SK-N-SH (cell line): ENCODE measurements at places on chromosomes 13 and 19.
A peak's percentile ranks its signal among the peaks of the same experiment; 100 is the strongest.

DNA sequence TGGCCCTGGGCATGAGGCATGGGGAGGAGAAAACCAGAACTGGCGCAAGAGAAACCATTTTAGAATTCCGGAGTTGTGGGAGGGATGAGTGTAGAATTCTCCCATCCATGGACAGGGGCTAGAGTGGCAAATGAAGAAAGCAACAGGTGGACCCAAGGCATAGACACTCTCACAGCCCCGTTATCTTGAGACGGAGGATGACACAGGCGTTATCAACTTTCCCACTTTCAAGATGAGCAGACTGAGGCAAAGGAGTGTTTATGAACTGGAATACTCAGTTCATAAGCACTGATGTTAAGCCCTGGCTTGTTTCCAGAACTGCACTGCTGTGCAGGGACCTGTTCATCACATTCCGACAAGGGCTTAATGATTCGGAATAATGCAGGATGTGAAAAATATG lies 1.1 kb upstream of the GTF3A start:
- DNase-seq, result no peak

DNA sequence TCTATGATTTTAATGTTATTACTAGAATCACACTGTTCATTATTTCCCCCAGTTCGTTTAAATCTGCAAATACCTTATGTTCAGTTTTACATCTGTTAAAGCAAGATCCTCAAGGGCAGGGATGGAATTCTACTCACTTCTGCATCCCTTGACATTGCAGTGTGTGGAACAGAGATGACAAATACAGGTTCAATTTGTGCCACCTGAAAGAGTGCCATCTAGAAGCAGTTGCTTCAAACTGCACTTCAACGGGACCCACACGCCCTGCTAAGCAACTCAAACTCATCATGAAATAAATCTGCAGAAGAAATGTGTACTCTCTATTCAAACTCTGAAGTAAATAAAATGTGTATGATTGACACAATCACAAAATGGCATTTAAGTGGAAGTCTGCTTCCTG lies 44.5 kb downstream of the RUBCNL start:
- no peak for DNase-seq

GRCh38 chr13:48993150-48993549 lies 17.4 kb downstream of the FNDC3A start:
- DNase-seq, result no peak

GRCh38 chr13:76837801-76838200 lies 48.4 kb downstream of the KCTD12 start:
- no peak for DNase-seq

DNA sequence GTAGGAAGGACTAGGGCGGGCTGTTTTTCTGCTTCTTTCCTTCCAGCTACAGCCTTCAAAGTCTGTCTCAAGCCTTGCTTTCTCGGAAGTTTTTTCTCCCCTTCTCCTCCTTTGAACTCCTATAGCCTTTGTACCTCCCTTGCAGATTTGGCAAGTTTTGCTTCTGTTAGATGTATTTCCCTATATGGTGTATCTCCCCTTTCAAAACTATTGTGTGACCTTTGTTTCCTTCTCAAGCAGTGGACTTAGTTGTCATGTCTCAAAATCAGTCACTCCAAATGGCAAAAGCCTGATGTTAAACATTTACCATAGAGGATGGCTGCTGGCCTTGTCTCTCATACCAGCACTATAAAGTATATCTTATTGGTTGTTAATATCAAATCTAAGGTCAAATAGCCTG lies 152.7 kb downstream of the FLT1 start:
- DNase-seq, result no peak

- no peak for DNase-seq
Measured at GRCh38 chr19:7729831-7730285, 2.1 kb downstream of the CLEC4G start.

GRCh38 chr19:56896095-56896494 lies 55.6 kb upstream of the PEG3 start:
- no peak for DNase-seq

DNA sequence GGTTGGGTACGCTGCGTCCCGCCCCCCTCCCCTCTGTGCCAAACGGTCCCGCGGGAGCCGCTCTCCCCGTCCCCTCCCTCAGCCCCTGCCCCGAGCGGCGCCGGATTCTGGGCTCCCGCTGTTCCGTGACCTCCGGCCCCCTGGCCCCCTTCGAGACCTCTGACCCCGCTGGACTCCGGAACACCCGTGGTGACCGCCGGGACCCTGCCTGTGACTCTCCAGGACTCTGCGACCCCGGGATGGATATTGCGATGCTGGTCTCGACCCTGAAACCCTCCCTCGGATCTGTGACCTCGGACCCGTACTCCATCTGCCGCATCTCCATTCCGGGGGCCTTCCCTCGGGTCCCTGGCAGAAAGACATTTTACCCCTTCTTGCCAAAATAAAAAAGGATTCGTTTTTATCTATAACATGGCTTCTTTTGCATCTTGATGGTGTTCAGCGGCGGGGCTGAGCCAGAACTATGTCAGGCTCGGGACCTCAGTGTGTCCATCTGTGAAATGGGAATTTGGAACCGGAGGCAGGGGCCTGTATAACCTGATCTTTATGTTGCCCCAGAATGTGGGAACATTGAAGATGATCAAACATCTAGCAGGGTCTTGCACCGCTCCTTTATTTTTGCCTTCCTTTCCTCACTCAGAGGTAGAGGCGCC lies 654 bp upstream of the MEGF8 start:
- no peak for DNase-seq

DNA sequence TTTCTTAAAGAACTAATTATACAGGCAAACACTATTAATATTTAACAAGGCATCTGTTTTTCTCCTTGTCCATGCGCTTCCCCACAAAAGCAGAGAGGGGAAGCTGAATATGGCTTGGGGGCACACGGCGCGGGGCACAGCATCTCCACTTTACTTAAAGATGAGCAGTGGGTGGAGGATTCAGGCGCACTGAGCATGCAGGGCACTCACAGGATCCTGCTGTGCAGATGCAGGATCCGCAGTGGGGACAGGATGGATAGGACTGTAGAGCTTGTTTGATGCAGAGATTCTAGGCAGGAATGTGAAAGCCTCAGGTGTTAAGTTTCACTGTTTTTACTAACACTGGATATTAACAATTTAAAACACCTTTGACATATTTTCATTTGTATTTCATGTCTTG lies 43.3 kb downstream of the ATP11A start:
- peak; percentile 66 for DNase-seq

DNA sequence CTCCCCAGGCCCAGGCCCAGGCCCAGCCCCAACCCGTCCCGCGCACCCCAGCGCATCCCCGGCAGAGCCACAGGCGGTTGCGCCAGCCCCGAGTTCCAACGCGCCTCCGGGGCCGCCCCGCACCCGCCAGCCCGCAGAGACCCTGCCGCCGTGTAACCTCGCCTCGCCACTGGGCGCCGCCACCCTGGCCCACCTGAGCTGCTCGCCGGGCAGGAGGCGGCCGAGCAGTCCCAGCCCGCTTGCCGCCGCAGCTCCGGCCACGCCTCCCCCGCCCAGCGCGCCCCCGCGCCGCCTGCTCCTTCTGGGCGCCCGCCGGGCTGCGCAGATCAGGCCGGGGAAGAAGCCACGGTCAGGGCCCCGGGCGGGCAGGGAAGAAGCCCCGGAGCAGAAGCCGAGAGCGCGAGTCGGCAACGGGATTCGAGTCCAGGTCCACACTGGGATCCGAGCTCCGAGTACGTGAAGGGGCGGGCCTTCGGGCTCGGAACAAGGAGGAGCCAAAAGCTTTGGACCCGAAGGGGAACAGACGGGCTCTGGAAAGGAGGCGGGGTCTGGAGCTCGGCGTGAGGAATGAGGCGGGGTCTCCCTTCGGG lies at the start of gene MBOAT7:
Gene MBOAT7, minus strand, starts transcription at position 436 of the 590 bp plus-strand sequence. CDS start 1,072 bp downstream, outside the sequence.
- DNase-seq, result peak; percentile 94

- DNase-seq, result no peak
Measured at GRCh38 chr13:60755380-60756163, 358.6 kb downstream of the TDRD3 start.

GRCh38 chr19:27935669-27936068 lies 1277.3 kb downstream of the UQCRFS1 start:
- DNase-seq, result no peak

DNA sequence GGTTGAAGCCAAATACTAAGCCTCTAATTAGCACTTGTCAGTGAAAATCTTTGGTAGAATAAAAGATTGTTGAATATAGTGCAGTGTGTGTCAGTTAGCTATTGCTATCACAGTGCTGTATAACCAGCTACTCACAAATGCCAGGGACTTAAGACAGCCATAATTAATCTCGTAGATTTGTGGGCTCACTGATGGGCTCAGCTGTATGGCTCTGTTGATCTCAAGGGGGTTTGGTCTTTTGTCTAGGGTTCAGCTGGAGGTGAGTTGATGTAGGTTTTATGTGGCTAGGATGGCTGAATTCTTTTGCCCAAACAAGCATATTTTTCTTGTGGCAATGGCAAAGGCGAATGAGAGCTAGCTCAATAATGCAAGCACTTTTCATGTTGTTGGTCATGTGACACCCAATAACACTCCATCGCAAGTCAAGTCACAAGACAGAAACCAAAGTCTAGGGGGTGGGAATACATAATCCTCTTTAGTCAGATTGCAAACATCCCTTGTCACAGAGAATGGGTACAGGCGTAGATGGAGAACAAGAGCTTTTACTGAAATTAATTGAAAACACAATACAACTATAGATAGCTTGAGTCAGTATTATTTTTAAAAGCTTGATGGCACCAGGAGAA lies 121.7 kb upstream of the EDNRB start:
- DNase-seq, result no peak
